ENCODE measurements at places on chromosomes 3 and 15.

DNA sequence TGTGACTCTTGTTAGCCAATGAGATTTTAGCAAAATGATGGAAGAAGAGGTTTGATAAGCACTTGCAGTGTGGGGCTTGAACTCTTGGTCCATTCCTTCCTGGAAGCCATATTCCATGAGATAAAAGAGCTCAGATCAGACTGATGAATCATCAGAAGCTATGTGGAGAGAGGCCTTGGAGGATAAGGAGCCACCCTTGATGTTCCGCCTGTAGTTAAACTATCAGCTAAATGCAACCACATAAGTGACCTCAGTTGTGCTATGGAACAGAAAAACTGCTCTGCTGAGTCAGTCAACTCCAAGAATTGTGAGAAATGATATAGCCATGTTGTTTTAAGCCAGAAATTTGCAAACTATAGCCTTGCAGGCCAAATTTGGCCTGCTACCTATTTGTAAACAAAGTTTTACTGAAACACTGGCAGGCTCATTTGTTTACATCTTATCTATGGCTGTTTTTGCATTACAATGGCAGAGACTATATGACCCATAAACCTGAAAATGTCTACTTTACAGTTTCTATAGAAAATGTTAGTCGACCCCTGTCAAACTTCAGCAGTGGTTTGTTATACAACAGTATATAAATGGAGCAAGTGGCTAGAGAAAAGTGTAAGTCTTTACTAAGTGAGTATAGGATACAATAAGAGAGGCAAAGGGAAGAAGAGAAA, 27.6 kb upstream of the GAP43 start:
- DNase-seq = no peak

DNA sequence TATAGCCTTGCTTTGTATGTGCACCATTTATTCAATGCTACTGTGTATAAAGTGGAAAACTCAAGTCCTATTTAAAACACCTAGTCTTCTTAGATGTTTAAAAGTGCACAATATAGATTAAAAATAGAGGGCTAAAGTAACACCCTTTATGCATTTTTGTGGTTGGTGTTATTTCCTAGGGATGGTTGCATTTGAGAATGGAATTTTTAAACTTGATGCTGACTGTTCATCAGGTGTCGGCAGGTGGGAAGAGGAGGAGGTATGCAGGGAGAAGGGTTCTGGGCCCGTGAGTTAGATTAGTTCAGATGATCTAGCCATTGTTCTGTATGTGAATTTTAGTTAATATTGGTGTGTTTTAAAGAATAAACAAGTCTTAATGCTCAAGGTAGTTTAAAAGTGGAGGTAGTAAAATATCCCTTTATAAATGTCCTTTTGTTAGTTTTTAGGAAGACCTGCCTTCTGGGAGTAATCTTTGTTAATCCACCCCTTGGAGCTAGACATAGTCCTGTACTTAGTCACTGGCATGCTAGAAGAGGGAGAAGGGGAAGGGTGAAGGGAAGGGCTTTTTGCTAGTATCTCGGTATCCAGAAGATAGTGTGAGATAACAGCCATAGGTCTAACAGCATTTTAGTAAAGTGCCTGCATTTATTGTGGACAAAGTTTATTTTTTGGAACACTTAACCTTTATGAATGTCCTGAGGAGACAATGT, 8.1 kb upstream of the SRPRB start:
- DNase-seq = no peak

- no peak for DNase-seq
Observed at GRCh38 chr15:48248414-48248813, 42.3 kb downstream of the SLC12A1 start.

DNA sequence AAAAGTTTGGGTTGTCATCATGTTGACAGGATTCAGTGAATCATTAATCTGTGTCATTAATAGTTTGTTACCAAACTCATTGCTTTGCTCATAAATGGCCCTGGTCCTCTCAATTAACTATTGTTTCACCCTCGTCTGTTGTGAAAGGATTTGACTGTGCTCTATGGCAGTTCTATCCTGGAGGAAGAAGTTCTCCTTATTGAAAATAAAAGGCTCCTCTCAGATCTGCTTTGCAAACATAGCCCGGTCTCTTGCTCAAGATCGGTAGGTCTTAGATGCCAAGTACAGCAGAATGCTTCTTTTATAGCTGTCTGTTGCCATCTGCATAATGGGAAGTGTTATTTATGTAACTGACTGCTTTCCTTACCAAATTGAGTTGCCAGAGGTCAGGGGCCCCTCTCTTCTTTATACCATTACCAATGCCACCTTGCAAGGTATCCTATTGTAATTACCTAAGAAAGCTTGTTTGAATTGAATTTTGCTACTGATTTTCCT, 146.5 kb downstream of the EBLN2 start:
- DNase-seq = no peak

DNA sequence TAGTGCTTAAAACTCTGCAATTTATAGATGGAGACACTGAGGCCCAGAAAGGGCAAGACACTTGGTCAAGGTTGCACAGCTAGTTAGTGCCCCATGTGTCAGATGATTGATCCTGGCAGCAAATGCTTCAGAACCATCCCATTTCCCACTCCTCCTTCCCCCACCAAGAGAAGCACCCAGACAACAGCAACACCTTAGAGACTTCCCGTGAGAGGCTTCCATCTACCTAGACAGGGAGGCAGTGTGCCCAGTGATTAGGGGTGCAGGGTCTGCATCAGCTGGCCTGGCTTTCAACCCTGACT, 77.6 kb downstream of the CORO2B start:
- no peak for DNase-seq

GRCh38 chr3:40281995-40282394, 27.5 kb upstream of the EIF1B start:
- no peak for DNase-seq

DNA sequence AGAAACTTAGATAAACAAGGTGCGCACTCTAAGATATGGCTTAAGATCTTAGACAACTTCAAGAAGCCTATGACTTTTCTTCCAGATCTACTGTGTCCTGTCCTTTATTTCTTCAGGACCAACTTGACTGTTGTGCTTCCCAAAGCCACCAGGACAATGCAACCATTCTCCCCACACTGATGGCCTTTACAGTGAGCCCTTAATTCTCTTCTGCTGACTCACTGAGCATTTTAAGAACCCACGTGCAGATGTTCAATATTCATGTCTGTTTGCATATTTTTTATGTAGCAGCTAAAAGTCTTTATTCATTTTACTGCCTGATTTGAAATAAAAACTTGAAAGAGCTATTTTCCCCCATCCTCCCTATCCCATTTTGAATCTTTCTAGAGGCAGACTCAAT, 103.3 kb upstream of the SLC2A2 start:
- peak; percentile 55 for DNase-seq

DNA sequence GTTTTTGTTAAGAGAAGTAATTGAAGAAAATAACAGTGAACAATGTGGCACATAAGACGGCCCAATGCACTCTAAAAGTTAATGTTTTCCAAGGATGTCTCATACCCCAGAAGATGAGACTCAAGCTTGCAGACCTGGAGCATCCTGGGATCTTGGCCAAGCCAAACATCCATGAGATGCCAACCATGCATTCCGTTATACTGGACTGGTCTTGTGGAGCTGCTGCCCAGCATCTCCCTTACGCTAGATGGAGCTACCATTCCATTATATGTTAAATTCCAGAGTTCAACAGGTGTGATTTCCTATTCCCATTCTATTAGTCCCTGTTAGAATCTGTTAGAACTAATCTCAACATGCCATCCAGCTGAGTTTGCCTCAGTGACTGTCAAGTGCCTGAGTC, 181.8 kb downstream of the PDCD6IP start:
- peak; percentile 84 for DNase-seq

DNA sequence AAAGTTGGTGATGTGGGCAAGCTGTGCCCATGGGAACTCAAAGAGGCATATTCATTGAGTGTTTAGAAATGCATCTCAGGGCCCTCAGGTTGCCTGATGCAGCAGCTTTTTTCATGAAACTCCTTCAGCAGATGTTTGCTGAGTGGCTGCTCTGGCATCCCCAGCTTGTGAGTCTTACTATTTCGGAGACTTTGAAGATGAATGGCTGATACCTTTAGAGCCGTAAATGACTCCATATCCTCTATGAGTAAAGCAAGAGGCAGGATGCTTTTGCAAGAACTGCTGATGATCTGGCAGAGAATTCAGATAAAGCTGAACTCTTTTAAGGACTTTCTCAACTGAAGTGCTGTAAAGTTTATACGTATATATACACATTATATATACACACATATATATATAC, 384.3 kb downstream of the CACNA2D3 start:
- DNase-seq = no peak

- DNase-seq = peak; percentile 45
Observed at GRCh38 chr15:90530250-90531051, 728 bp downstream of the CRTC3 start.

DNA sequence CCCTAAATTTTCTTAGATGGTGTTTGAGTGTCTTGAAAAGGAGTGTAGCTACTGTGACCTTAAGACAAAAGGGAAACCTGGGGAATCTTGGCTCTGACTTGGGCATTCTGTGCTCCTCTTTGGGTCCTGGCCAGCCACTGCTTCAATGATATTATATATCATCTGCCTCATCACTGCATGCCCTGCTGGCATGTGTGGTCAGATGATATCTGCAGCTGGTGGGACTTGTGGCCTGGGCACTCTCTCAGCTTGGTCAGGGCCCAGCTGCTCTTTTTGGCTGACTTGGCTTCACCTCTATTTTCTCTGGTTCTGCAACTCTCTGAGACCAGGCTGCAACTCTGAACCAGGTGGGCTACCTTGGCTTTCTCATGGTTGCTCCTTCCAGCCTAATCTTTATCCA, 446.1 kb upstream of the RARB start:
- DNase-seq = no peak

DNA sequence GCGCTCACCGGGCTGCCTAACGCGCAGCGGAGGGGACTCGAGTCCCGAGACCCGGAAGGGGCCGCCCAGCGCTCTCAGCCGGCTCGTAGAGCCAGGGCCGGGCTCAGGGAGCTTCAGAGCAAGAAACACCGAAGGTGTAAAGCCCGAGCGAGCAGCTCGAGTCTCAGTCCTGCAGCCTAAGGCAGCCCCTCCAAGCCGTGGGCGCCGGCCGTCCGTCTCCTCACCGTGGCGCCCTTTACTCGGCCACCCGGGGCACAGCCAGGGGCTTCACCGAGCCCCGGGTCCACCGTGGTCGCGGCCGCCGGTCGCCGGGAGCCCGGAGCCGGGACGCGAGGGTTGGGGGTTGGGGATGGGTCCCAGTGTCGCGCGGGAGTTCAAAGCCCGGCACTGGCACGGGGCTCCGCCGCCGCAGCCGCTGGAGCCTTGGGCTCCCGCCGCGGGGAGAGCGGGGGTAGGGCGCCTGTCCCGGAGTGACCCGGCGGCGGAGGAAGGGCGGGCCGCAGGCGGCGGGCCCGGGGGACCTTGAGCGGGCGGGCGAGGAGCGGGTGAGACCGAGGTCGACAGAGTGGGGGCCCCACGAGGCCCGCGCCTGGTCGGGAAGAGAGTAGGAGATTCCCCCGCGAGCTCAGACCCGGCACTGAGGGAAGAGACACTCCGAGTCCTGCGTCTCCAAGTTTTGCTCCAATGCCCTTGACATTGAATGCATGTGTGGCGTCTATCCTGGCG, 26.9 kb upstream of the THRB start:
- DNase-seq = peak; percentile 36

- no peak for DNase-seq
Observed at GRCh38 chr3:128344052-128344735, 122.5 kb downstream of the DNAJB8 start.

DNA sequence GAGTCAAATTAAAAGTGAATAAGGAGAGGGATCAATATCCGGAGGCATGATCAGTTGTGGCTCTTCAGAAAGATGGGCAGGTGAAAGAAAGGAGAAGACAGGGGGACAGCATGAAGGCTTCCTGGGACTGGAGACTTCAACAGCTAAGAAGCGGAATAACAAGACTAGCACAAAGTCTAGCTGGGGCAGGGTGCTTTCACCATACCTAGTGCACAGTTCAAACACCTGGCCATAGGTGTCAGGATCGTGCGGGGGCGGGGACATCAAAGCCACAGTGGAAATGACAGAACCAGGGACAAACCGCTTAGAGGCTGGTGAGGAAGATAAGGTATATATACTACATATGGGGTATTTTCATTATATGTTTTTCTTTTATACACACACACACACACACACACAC, 66.2 kb upstream of the FOXP1 start:
- DNase-seq = no peak

Measured in AG10803 (cell line).